ENCODE measurements at places on chromosomes 4 and X. TPM values are rescaled to one million over a fixed set of nuclear protein-coding genes. Genes with fewer than 3 reads are reported as not detected.

- no peaks in the 10 kb centered on the region for H3K27me3 ChIP-seq
- H3K27ac ChIP-seq: no peak overlapping the region
- DNase-seq: no peak
- no peaks in the 10 kb centered on the region for H3K4me1 ChIP-seq
- no peak overlapping the region for H3K4me3 ChIP-seq
Measured at GRCh38 chrX:133513123-133513522, 97.8 kb upstream of the GPC4 start.

DNA sequence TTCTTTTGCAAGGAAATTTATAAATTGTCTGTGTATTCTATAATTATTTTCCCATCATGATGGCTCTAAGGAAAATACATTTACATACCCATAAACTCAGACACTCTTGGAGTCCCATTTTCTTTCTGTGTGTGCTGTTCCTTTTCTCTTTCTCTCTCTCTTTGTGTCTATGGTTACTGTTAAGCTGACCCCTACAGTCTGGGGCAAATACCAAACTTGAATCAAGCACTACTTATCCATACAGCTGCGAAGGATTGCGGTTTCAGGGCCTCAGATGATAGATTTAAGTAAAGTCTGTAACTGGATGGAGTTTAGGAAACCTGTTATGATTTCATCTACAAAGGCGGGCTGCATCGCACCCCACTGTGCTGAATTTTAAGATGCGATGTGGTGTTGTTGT, 150.2 kb downstream of the SHROOM3 start:
- no peaks in the 10 kb centered on the region for H3K4me1 ChIP-seq
- H3K27ac ChIP-seq: no peak overlapping the region
- peaks cover 8% of the 10 kb centered on the region for H3K27me3 ChIP-seq

DNA sequence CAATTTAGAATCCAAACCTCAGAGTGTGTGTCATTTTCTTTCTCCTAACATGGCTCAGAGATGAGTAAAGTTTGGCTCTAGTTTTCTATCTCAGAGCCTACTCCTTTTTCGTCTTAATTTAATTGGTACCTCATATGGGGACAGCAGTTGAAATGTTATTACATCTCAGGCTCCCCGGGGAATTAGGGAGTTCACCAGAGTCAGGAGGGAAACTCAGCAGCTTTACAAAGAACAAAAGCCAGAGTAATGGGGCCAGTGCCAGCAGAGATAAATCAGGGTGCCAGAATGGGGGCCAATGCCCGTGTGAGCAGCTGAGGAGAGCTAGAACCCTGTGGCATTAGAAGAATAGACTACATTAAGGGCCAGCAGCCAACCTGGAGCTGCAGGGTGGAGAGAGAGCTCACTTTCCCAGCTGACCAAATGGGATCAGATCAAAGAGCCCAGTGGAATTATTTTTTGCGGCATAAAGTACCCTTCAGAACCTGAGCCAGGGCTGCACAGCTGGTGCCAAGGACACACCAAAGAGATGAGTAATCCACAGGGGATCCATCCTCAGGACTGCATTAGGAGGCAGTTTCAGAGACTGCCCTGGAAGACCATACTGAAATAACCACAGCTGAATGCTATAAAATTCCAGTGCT, 207.1 kb upstream of the DKK2 start:
- H3K36me3 ChIP-seq: no peaks in the 10 kb centered on the region
- H3K4me3 ChIP-seq: no peak overlapping the region
- no peaks in the 10 kb centered on the region for H3K4me1 ChIP-seq

GRCh38 chr4:62161446-62161845, 961.3 kb downstream of the ADGRL3 start:
- no peaks in the 10 kb centered on the region for H3K27me3 ChIP-seq
- H3K4me1 ChIP-seq: no peaks in the 10 kb centered on the region
- H3K27ac ChIP-seq: no peak overlapping the region
- no peaks in the 10 kb centered on the region for H3K36me3 ChIP-seq

DNA sequence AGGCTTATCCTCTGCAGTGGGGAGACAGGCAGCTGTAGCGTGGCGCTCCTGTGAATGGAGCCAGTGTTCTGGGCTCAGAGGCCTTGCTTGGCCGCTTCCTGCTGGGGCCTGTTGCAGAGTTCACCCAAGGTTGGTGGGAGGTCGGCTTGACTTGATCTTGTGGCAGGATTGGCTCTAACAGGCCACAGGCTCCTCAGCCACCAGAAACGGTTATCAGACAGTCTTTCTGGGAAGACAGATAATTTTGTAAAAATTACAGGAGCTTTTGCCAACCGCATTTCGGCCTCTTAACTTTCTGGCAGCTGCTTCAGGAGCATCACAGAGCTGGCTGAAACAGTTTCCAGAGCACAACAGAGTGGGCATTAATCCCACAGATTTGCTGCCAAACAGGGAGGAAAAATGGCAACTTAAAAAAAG, 66.4 kb downstream of the DIPK2B start:
- no peak for DNase-seq
- H3K36me3 ChIP-seq: no peaks in the 10 kb centered on the region
- H3K27ac ChIP-seq: no peak overlapping the region
- no peak overlapping the region for H3K4me3 ChIP-seq

DNA sequence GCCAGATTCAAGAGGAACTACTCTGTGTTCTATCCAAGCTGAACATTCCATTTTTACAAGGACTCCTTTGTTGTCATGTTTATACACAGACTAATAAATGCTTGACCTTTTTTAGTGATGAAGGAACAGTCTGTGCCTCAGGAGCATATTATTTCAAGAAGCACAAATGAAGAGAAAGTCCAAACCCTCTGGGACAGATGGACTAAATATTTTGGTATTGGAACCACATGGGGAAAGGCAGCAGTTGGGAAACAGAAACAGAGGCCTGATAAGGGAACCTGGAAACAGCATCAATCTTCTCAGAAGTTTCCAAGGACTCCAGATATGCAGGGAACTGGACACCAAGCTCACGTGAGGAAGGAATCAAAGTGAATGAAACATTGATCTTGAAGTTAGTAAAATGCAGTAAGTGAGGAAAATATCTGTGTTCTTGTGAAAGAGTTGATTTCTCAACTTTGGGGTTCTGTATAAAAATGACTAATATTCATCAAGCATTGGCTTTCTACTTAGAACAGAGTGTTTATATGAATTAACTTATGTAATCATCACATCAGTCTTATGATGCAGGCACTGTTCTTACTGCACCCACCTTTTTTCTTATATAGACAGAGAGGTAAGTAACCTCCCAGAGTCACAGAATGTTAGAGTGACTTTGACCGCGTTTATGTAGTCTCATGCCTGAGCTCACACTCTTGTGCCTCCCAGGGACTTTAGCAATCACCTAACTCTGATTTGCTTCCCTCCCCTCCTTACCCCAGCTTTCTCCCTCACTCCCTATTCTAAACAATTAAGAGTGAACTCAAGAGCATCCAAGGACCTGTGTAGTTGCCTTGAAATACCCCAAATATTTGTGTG, 148.9 kb upstream of the JADE1 start:
- no peak overlapping the region for H3K27ac ChIP-seq
- no peaks in the 10 kb centered on the region for H3K36me3 ChIP-seq
- H3K27me3 ChIP-seq: no peaks in the 10 kb centered on the region

DNA sequence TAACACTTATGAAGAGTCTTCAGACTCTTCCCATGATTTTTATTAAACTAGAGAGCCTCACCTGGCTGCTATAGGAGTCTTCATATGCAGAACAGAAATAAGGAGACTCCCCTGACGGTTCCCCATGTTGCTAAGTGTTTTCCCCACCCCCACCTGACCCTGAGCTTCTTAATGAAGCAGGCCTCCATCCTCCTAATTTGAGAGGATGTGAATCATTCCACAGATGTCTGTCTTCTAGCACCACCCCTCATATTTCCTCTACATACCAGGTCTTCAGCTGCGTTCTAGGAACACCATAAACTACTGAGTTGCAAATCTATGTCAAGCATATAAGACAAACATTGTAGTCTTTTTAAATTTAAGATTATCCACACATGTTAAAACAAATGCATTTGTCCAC, 36.9 kb downstream of the RP2 start:
- H3K36me3 ChIP-seq: no peaks in the 10 kb centered on the region
- DNase-seq: no peak
- no peak overlapping the region for H3K4me3 ChIP-seq
- no peaks in the 10 kb centered on the region for H3K27me3 ChIP-seq
- H3K27ac ChIP-seq: no peak overlapping the region

Gene PPM1K
- 68.0 TPM for total RNA-seq

All from natural killer cell (primary cell).